ENCODE measurements at places on chromosomes 4 and X.

- DNase-seq, result no peak
Observed at GRCh38 chrX:2829469-2830246, 928 bp downstream of the GYG2 start.

DNA sequence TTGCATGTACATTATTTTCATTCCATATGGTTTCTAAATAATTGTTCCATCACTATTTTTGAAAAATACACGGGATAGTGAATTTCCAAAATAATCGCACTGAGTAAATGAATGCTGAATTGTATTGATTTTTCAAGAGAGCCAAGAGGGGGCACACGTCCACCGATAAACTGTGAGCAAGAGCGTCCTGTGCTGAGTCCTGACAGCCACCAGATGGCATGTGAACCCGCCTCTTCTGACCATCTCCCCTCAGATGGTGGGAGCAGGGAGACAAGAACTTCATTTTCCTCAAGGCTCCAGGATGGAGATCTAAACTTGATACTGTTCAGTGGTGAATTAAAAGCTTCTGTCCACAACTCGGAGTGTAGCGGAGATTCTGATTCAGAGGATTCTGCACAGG lies 30.6 kb upstream of the IL9R start:
- peak; percentile 22 for DNase-seq

DNA sequence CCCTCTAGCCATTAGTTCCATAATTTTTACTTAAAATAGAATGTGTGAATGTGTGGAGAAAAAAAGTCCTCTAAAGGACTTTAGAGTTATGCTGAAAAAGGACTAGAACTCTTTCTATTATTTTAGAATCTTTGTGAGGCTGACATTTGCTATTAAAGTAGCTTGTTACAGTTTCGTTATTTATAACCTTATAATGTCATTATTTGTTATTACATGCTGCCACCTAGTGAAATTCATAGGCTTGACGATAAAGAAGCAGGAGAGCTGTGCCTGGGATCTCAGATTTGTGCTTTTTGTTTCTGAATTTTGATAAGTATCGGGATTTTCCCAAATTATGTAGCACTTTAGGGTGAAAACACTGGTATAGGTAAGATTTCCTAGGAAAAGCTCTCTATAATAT lies 38.5 kb upstream of the TAPT1 start:
- peak; percentile 62 for DNase-seq

DNA sequence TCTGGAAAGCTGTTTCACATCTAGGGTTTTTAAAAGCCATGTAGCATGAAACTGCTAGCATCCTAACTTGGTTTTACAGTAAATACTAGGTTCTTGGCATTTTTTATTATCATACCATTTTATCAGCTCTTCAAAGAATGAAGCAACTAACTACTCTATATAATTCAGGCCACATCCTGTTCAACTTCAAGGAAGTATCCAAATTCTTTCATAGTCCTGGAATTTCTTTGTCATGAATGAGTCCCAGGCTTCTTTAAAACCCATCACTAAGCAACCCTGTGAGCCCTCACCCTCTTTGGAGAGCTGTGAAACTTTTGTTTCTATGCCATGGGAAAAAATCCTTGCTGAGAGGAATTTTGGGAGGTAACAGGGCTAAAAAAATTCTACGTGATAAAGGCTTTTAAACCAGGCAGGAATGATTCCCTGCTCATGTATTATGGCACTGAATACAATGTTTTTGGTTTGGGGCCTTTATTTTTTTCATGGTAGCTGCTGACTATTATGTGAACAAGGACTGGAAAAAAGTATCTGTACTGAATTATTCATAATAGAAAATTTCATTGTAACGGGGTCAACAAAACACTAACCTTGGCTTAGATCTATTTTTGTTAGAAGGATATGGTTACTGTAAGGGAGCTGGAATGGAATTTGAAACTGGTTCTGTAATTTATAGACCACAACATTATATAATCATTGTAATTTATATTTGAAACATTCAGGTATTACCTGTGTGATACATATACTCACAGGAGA lies 164.9 kb downstream of the DCTD start:
- no peak for DNase-seq

- DNase-seq, result no peak
Observed at GRCh38 chr4:167688660-167689142, 403.6 kb upstream of the ANXA10 start.

- DNase-seq, result no peak
Observed at GRCh38 chr4:110605077-110605476, 17.8 kb downstream of the PITX2 start.

Measured in CD4-positive, alpha-beta T cell treated with Interleukin-4 for 1 hour (primary cell).